ENCODE measurements at places on chromosomes 7 and 10.

- no peak for DNase-seq
These were observed 28.8 kb upstream of the SLC26A4 start for GRCh38 chr7:107631588-107632491.

DNA sequence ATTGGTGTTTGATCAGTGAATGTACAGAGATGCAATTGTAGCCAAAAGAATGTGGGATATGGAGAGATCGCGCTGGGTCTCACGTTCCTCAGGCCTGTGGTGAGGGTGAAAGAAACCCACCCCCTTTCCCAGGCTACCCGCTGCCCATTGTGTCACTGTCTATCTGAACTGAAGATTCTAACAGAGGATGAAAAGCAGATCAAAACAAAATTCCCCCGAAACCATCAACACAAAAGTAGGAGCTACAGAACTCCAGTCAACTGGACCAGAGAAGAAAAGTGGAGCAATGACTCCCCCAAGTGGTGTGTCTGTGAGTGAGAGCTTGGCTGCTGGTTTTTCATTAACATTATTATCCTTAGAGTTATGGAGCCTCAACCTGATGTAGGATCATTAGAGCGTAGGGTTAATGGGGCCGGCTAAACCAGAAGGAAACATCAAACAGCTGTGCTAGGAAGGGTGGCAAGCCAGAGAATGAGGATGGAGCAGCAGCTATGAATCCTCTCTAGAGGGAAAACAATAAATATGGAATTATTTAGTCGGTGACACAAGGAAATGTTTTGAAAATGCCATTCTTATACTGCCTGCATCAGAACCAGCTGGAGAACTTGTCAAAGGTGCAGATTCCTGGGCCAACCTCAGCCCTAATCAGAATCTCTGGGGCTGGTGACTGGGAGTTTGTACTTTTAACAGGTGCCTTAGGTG is 38.3 kb downstream of the AKR1B1 start:
- no peak for DNase-seq

- DNase-seq: no peak
These were observed 1.3 kb downstream of the LIMK1 start for GRCh38 chr7:74084722-74085578.

GRCh38 chr7:143145-143751 is 49.1 kb upstream of the FAM20C start:
- DNase-seq: no peak

DNA sequence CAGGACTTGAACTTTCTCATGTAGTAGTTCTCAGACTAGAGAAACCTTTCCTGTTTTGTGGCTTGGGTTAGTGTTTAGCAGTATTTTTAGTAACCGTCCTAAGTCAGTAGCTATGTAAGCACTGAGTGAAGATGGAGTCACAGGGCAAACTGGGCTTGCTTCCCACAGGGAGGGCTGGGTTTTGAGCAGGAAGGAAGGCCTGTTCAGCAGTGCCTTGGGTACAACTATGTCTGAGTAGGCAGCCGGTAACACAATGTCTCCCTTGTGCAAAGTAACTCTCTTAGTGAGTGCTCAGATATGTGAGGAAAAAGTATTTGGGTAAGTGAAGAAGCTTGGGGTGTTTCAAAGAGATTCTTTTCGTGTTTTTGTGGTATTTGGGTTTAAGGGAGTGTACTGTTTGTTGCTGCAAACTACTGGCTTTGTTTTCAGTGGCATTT is 96.4 kb downstream of the CCSER2 start:
- DNase-seq: peak; percentile 76

GRCh38 chr10:99834410-99834809 is 52.0 kb downstream of the ABCC2 start:
- no peak for DNase-seq

DNA sequence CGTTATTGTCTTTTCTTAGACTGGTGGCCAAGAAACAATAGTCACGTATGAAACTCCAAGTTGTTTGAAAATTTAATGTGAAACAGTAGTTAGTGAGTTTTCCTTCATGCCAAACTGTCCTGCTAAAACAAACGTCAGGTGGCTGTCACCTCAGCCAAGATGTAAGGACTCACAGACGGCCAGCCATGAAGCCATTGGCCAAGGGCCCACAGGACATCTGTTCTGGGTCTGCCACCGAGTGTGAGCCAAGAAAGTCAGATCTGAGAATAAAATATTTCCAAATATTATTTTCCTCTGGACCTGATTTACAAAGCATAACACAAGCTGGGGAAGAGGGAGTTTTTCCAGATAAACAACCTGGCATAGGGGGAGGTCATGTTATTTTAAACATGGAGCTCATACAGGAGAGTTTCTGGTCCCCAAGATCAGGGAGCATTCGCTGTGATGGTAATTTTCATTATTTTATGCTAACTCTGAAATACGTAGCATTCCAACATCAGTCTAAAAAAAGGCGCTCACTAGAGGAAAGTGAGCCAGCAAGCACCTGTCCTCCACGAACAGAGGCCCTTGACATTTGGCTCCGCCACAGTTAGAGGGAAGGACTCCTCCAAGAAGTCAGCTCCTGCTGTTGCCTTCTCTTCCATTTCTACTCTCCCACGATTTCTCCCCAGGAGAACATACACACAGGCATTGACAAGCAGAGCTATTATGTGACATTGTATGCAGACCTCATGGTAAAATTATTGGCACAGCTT is 38.9 kb upstream of the LANCL2 start:
- DNase-seq: no peak

- DNase-seq: no peak
These were observed 93.6 kb downstream of the CACNB2 start for GRCh38 chr10:18233775-18234174.

- DNase-seq: no peak
These were observed 91.4 kb downstream of the TPST1 start for GRCh38 chr7:66296557-66296956.

DNA sequence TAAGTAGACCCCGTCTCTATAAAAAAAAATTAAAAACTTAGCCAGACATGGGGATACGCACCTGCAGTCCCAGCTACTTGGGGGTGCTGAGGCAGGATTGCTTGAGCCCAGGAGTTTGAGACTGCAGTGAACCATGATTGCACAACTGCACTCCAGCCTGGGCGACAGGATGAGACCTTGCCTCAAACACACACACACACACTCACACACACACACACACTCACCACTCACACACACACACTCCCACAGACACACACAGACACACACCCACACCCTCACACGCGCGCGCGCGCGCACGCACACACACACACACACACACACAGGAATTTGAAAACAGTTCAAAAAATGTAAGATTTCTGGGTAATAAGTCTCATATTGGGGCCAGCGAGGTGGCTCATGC is 8.7 kb upstream of the GRIFIN start:
- no peak for DNase-seq

GRCh38 chr10:86079088-86079487 is 287.5 kb downstream of the GRID1 start:
- no peak for DNase-seq

DNA sequence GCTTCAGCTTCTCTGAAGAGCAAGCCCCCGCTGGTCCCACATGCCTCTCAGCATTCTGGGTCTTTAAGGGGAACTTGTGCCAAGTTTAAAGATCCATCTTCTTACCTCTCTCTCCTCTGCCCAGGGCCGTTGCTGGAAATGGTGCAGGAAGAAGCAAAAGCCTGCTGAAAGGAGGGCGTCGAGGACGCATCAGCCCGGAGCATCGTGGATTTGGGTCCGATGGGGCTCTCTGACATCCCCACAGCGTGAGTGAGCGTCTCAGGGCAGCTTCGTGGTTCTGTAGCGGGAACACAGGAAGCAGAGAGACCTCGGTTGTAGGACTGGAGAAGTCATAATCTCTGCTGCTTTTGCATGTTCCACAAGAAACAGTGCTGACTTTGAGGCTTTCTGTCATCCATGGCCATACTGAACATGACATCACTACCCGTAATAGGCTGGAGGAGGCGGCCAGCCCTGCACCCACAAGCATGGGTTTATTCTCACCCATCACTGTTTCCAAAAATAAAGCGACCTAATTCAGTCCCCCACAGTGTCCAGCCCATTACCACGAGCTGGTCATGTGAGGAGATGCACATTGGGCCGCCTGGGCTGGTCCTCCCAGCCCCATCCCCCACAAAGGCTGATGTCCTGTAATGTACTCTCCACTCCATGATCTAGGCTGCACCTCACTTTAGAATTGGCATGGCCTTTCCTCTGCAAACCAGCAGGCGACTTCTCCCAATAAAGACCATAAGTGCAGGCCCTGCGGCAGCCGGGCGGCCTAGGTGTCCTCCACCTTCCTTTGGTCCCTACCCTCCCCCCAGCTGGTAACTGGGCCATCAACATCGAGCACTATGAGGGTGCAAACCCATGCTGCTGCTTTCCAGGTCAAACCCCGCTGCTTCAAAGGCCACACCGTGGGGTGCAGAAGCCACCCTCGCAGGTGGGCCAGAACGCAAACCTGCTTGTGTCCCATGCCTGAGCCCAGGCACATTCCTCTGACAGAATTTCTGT is 276.9 kb downstream of the TNS3 start:
- no peak for DNase-seq

DNA sequence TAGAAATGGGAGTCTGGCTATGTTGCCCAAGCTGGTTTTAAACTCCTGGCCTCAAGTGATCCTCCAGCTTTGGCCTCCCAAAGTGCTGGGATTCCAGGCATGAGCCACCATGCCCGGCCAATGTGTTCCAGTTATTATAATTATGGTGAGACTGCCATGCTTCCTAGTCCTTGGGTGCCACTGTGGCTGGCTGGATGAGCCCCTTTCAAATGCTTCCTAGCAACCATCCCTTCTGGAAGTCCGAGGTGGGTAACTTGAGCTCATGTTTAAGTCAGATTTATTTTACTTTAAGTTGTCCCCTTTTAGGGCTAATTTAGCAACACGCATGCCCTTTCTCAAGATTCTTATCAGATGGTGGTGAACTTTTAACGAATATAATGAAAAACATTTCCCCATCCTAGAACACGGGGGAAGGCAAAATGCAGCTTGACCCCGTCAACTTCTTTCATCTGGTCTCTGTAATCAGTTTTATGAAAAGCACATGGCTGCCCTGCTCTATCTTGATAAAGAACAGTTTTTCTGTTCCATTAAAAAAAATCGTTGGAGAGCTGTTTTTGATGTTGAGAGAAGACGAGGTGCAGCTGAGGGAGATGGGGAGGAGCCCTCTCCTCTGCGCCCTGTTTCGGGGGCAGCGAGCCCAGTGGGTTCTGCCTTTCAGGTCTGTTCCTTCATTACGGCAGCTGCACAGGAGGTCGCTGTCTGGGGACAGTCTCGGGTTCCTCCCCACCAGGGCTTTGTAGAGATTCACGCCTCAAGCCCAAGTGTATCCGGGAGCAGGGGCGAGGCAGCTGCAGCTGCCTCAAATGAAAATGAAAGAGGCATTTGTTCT is 61.0 kb upstream of the MKI67 start:
- no peak for DNase-seq

GRCh38 chr7:106448992-106449859 is 164.4 kb upstream of the NAMPT start:
- no peak for DNase-seq

- no peak for DNase-seq
These were observed 14.3 kb downstream of the GRK5 start for GRCh38 chr10:119221666-119222065.

- DNase-seq: no peak
These were observed 135.4 kb downstream of the CXCL12 start for GRCh38 chr10:44249490-44249889.

DNA sequence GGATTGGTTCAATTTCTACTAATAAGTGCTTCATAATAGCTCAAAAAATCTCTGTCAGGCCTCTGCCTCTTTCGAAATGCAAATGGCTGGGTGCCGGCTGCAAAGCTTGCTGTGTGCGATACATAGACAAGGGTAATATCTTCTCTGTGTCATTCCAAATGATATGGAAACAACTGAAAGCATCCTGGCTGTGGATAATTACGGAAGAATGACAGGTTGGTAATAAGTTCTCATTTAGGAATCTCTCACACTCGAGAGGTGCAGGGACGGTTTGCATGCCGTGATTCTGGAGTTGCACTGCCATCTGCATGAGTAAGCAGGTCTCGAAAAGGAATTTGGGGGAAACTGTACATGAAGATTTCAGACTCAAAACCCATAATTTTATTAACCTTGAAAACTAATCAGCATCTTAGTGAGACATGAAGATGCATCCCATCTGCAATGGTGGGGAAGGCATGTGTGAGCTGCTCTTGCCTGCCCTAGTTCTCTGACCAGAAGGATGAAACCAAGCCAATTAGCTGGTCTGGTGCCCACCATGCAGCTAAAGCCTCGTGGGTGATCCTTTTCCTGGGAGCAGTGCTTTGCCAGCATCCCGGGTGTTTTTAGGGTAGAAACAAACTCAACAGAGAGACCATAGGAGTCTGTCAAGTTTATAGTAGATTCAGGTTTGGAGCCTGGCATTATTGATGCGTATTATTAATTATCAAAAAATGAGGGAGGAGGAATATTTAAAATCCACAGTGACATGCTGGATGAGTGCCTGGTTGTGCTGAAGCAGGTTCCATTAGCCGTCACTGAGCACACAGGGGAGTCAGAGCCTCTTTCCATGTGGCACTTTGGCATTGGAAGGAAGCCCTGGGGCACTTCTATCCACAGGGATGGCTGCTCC is 503.6 kb upstream of the MGMT start:
- no peak for DNase-seq

DNA sequence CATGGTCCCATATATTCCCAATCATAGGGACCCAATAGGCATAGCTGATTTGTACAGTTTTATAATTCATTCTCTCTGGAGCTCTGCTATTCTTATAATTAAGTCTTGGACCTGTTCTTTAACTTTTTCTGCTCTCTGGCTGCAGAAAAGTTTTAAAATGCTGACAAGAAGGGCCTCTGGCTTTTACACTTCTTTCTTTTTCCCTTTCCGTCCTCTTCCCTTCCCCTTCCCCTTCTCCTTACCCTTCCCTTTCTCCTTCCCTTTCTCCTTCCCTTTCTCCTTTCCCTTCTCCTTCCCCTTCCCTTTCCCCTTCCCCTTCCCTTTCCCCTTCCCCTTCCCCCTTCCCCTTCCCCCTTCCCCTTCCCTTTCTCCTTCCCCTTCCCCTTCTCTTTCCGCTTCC is 101.3 kb upstream of the TPK1 start:
- no peak for DNase-seq

- DNase-seq: no peak
These were observed 357.7 kb downstream of the PHF14 start for GRCh38 chr7:11331128-11332102.

DNA sequence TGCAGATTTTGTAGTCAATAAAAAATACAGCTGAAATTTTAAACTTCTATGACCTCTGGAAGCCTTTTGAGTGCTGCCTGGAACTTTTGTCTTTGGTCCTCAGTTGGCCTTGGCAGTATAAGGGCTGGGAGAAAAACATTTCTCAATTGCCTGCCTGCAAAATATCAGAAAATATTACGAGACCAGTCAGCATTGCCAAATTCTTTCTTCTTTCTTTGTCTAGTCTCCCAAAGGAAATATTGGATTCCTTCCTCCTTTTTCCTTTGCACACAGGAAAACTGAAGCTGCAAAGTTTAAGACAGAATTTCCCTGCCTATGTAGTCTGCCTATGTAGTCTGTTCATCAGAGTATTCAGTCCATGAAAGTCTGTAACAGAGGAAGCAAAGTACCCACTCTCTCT is 95.9 kb downstream of the CHRM2 start:
- DNase-seq: no peak

- DNase-seq: no peak
These were observed 130.1 kb downstream of the SND1 start for GRCh38 chr7:127782075-127782474.
